ENCODE measurements at places on chromosomes 1 and 21. TPM values are rescaled to one million over a fixed set of nuclear protein-coding genes. Genes with fewer than 3 reads are reported as not detected.

LRRC38 gene
- not detected for total RNA-seq

SLC6A17 gene
- not detected for total RNA-seq

TPM3 gene
- total RNA-seq = 686 TPM

RXFP4 gene
- total RNA-seq = not detected

HYI gene
- total RNA-seq = 25.4 TPM

CD1E gene
- total RNA-seq = not detected

PROK1 gene
- total RNA-seq = not detected

All from activated naive CD4-positive, alpha-beta T cell treated with anti-CD3 and anti-CD28 coated beads, Interleukin-2, amount 10 ng/mL, durations not matched to agents 5 hours and 36 hours (primary cell).